ENCODE measurements at places on chromosomes 5 and 9.
A peak's percentile ranks its signal among the peaks of the same experiment; 100 is the strongest.

- peak; percentile 79 for DNase-seq
Measured at GRCh38 chr9:95157481-95158151, 159.9 kb downstream of the FANCC start.

GRCh38 chr9:82410306-82410705 is 421.7 kb downstream of the SPATA31D1 start:
- DNase-seq: peak; percentile 59

GRCh38 chr5:42005561-42006153 is 80.6 kb downstream of the FBXO4 start:
- DNase-seq: peak; percentile 0

DNA sequence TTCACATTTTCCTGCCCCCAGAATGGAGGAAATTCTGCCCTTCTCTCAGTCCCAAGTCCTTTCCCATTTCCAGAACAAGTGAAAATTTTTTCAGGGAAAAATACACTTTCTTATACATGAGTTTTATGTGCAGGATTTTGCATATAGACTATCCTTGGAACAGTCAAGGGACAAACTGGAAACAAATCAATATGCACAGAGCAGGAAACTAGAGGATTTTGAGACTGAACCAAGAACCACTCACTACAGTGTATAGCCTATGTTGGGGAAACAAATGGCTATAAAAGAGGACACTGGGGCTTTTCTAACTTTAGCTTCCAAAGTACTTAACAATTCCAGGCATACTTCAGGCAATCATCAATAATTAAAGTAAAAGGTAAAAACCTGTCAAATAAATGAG is 1036.1 kb upstream of the ARRDC3 start:
- no peak for DNase-seq

GRCh38 chr5:118597543-118597942 is 390.8 kb downstream of the DTWD2 start:
- DNase-seq: no peak

All from NCI-H510A treated with DMSO at 0.1 percent for 48 hours (cell line).